ENCODE measurements at places on chromosomes 7 and 10.

GRCh38 chr10:103512591-103513379, 19.3 kb downstream of the NEURL1 start:
- no peak for DNase-seq

DNA sequence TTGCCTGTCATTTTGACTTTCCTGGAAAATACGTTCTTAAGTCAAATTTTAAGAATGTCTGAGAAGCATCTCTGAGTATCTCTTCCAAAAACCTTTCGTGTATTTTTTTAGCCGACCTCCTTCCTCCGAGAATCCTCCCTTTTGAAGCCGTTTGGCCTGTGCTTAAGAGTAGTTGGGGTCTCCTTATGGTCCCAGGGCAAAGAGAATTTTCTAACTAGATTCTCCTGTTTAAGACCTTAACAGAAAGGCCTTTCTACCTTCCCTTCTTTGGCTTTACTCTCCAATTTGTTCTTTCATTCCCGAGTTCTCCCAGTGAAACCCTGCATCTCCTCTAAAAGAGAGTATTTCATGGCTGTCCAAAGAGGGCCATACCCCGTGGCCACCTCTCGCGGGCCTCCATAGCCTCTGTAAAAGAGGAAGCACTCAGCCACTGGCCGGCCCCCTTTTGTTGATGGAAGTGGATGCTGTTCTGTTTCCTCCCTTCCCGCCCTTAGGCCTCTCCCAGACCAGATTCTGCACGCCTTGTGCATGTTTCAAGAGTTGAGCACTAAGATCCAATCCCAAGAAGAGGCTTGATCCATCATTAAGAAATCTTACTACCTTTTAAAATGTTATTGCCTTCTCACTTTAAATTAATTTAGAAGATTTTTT, 6.6 kb upstream of the FEZF1 start:
- no peak for DNase-seq

GRCh38 chr10:115136616-115137015, 43.5 kb downstream of the ATRNL1 start:
- no peak for DNase-seq

DNA sequence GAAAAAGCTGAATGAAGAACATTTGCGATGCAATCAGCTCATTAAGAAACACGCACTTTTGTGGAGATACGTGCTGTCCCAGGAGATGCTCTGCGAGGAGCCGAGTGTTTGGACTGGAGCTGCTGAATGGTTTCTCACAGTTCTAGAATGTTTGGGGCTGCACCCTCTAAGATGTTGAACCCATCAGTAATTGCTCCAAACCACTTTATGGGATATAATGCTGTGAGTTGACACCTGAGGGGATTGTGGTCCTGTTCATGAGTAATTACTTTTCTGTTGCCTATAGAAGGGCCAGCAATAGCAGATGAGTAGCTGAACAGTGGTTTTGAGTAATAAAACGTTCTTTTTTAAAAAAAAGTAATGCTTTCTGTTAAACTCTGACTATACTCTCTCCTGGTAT, 63.1 kb downstream of the IKZF1 start:
- DNase-seq: no peak

GRCh38 chr7:138907850-138908249, 73.3 kb downstream of the KIAA1549 start:
- DNase-seq: no peak

DNA sequence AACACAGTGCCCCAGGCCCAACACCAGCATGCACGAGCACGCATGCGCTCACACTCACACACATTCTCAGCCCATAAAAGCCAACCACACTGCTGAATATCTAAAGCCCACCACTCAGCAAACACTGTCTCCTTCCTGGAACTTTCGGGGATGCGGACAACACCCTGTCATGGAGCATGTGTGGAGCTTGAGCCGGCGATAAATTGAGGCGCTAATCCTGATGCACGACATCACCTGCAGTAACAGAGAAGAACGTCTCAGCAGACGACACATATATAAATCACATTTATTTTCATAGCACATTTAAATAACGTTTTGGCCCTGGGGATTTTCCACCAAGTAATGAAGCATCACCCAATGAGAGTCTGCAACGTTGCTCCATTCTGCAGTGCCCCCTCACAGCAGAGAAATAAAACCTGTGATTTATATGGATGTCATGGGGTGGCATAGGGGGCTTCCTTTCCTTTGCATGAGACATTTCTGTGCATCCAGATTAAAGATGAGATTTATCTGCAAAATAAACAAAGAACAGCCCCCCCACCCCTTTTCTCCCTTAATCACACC, 267.7 kb upstream of the NFE2L3 start:
- no peak for DNase-seq

DNA sequence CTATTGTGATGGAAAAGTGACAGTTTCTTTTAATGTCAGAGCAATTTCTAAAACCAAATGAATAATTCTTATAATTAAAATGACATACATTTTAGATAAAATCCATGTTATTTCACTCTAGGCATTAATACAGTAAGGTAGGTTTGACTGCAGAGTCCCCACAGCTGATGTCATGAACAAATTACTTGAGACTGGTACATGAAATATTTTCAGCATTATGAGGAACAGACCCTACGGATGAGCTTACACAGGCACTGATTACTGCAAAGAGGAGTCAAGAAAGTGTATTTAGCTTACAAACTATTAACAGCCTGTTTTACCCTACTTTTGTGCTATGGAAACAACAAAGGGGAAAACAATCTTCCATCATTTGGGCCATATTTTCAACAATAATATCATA, 8.9 kb downstream of the COL1A2 start:
- DNase-seq: no peak

All from B cell (primary cell).